Kasumi-1 (cell line): ENCODE measurements at places on chromosomes 3 and 15.
A peak's percentile ranks its signal among the peaks of the same experiment; 100 is the strongest.

GRCh38 chr3:36763850-36764703 lies at the start of gene DCLK3:
DCLK3 (minus strand) TSS chr3:36764553; CDS start chr3:36764263, 290 bp downstream.
- DNase-seq: no peak

- DNase-seq: no peak
These were observed 1168.6 kb upstream of the ALCAM start for GRCh38 chr3:104198131-104198530.

DNA sequence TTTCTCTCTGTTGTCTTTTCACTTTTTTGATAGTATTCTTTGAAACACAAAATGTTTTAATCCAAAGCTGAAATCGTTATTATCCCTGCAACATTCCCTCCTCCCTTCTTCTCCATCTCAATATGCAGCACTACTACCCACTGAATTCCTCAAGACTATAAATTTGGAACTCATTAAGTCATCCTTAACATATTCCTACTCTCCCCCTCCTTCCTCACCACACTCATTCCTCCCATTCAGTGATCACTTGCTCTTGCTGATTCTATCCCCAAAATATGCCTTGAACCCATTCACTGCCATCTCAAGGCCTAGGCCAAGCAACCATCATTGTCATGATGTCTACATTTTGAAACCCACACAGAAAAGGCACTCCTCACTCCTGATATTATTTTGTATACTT lies 2.4 kb upstream of the PIK3R4 start:
- no peak for DNase-seq

- no peak for DNase-seq
These were observed 85.5 kb downstream of the FLNB start for GRCh38 chr3:58093574-58094195.

DNA sequence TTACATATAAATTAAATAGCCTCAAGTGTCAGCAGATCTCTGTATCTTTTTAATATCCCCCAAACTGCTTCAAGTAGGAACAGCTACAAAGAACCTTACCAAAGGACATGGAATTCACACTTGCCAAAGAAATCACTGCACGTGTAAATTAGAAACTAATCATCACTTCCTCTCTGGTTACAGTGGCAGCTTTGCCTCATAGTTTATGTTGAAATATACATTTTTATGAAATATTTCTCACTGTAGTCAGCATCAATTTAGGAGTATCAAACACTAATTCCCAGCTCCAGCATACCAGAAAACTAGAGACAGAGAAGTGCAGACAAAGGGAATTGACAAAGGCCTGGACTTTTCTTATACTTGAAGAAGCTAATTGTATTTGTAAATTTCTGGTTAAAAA lies 260.9 kb downstream of the TIGIT start:
- no peak for DNase-seq

GRCh38 chr15:93861956-93862741 lies 369.2 kb upstream of the MCTP2 start:
- DNase-seq: peak; percentile 26

GRCh38 chr3:37924453-37924852 lies 62.8 kb downstream of the CTDSPL start:
- no peak for DNase-seq

DNA sequence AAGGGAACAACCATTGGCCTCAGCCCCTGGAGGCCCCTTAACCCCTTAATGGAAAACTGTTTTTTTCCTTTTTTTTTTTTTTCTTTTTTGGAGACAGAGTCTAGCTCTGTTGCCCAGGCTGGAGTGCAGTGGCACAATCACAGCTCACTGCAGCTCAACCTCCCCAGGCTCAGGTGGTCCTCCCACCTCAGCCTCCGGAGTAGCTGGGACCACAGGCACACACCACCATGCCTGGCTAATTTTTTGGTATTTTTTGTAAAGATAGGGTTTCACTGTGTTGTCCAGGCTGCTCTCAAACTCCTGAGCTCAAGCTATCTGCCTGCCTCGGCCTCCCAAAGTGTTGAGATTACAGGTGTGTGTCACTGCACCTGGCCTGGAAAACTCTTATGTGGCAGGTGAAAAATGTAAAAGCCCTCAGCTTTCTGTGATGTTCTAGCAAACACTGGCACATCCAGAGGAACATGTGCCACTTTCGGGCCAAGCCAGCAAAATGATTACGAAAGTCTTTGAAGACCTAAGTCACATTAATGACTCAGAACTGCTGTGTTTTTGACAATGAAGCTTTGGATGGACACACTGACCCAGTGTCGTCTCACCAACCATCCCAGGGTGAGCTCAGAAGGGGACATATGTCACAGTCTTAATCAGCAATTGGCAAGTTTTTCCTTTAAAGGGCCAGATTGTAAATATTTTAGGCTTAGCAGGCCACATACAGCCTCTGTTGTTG lies 189.3 kb upstream of the TPM1 start:
- no peak for DNase-seq

- no peak for DNase-seq
These were observed 174.4 kb upstream of the THBS1 start for GRCh38 chr15:39406485-39406884.

- DNase-seq: no peak
These were observed 47.2 kb upstream of the PLCL2 start for GRCh38 chr3:16837602-16838001.

DNA sequence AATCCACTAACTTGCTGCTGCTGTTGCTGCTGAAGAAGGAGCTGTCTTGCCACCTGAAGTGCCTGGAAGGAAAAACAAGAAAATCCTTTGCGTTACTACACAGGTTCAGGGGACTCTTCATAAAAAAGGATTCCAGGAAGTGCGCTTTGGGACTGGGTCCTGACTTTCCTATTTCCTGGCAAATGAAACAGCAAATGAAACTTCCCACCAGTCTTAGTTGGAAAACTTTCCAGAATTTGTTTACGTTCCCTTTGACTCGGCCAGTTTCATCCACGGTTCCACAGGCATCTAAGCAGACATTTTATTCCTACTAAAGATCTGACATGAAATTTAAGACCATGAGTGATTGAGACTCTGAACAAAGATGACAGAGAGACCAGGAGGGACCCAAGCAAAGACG lies 471.0 kb downstream of the FOXP1 start:
- DNase-seq: no peak

DNA sequence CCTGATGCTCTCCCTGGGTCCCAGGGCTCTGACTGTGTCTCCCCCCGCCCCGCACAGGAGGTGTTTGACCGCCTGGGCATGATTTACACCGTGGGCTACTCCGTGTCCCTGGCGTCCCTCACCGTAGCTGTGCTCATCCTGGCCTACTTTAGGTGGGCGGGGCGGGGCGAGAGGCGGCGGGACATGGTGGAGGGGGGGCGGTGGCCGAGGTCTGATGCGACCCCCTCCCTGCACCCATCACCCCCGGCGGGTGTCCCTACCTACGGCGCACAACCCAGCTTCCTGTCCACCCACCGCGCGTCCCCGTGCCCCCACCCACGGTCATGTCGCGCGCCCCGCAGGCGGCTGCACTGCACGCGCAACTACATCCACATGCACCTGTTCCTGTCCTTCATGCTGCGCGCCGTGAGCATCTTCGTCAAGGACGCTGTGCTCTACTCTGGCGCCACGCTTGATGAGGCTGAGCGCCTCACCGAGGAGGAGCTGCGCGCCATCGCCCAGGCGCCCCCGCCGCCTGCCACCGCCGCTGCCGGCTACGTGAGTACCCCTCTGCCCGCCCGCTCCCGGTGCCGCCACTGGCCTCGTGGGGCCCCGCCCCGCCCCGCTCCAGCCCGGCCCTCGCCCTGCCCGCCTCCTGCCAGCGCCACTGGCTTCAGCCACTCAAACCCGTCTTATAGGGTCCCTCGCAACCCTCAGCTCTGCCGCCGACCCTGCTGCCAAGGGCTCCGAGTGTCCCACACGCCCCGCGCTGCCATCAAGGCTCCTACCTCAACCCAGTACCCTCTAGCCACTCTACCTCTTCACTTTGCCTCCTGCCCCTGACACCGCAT lies 21.0 kb downstream of the PTH1R start:
- no peak for DNase-seq

DNA sequence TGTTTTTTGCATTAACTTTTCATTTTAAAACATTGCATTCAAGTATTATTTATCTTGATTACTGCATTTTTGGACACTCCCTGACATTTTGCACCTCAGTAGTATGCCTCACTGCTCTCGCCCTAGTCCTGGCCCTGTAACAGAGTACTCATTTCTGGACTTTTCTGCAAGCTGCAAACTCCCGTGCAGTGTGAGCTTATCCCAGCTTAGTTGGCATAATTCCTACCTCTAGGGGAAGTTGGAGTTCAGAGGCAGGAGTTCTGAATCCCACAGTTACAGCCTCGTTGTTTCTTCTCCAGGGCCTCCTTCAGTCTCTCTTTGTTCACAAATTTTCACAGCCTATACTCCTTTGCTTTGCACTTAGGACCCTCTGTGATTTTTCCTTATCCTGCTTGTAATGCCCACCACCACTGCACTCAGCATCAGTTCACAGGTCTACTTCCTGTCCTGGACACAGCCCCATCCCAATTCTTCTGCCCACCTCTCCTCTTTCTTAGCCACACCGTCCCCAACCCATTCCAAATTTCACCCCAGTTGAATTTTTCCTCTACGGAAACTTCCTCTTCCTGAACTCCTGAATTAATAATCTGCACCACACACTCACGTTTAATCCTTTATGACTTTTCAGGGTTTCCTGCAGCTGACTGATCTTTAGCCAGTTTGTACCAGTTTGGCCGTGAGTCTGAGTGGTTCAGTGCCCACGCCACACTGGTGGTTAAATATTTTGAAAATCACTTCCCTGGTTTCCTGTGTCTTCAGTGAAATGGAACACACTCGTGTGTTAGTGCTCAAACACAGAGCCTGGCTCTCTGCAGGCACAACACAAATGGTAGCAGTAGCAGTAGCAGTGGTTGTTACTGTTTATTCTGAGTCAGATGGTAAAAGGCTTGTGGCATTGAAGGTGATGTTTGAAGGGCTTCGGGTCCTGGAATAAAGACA lies 6.3 kb upstream of the CTSH start:
- DNase-seq: no peak

DNA sequence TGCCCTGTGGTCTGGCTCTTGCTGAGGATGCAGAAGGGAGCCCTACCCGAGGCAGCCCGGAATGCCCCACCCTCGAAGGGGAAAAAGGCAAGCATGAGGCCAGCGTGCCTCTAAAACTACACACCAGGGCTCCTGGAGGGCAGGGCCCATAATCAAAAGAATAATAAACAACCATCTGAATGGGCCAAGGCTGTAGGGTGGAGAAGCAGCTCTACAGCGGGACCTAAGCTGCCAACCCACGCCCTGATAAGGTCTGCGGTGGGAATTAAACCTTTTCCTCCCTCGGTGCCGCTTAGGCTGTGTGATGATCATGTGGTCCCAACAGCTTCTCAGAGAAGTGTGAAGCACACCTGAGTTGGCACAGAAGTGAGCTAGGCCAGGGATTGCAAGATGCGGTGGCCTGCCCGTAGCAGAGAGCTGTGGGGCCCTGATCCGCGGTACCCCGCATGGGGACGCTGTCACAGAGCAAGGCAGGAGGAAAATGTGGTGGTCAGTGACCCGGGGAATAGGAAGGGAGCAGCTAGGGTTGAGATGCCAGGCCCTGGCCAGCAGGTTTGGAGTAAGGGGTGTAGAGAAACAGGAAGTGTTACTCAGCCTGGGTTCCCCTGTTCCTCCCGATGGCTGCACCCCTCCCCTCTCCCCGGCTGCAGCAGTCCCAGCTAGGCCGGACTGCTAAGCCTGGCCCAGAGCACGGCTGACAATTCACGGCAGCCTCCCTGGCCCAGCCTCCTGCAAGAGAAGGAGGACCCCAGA lies 1.1 kb upstream of the C15orf62 start:
- DNase-seq: no peak

- no peak for DNase-seq
These were observed 36.1 kb downstream of the AP3S2 start for GRCh38 chr15:89857673-89858072.

DNA sequence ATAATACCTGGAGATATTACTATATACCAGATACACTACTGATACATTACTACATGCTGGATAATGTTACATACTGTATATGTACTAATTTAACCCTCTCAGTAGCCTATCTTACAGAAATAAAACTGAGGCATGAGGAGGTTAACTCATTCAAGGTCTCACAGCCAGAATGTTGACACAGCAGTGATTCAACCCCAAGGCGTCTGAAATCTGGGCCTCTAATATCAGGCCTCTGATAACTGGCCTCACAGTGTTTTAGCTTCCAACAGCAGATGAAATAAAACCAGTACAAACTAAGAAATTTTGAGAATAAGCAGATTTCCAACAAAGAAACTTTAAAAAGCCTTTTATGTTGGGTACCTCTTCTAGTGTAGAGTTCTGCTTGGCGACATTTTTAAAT lies 23.4 kb downstream of the DZIP1L start:
- no peak for DNase-seq

DNA sequence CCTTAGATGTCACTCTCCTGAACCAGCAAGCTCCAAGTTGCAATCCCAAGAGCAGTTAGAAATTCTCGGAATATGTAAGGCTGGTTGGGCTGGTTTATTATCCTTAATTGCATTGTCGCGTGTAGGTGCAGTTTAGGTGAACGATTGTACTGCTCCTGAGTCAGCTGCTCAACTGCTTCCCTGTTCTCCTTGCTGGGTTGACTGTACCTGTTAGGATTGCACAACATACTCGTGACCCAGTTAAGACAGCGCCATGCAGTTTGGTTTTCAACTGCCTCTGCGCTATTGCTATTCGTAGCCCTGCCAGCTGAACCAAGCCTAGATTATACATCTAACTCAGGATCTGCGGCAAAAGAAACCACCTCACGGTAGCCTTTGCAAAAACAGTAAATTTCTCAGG lies 41.0 kb downstream of the BCL2L10 start:
- DNase-seq: no peak

DNA sequence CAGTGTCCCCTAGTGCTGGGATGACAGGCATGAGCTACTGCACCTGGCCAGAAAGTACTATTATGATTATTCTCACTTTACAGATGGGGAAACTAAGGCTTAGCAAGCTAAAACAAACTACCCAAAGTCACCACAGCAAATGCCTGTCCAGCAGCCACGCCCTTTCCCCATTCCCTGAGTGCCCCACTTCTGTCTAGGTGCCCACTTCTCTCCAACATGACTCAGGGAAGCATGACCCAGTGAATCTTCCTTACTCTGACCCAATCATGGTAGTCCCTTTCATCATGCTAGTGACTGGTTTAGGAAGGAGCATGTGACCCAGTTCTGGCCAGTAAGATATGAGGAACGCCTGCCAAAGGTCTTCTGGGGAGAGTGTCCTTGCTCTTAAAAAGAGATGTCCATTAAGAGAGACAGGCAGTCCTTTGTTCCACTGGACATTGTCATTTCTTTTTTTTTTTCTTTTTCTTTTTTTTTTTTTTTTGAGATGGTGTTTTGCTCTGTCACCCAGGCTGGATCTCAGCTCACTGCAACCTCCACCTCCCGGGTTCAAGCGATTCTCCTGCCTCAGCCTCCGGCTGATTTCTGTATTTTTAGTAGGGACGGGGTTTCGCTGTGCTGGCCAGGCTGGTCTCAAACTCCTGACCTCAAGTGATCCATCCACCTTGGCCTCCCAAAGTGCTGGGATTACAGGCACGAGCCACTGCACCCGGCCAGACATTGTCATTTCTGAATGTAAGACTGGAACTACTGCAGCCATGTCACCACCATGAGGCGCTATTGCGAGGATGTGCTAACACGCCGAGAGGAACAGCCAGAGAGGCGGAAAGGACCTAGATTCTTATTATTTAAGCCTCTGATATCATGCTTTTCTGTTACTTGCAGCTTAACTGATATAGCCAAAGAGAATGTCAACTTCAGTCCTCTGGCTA lies 19.8 kb downstream of the MEGF11 start:
- DNase-seq: no peak
